CD4-positive, alpha-beta T cell treated with Interleukin-10 for 1 hour (primary cell): ENCODE measurements at places on chromosomes 3 and 15.

GRCh38 chr3:100402256-100402655 is 917 bp downstream of the LNP1 start:
- no peak for DNase-seq

- peak; percentile 85 for DNase-seq
These were observed 39.2 kb downstream of the MYO5C start for GRCh38 chr15:52256366-52256765.

- DNase-seq, result peak; percentile 80
These were observed 7.5 kb downstream of the CMTM7 start for GRCh38 chr3:32399030-32399620.

- DNase-seq, result peak; percentile 39
These were observed 24.6 kb downstream of the TRA2B start for GRCh38 chr3:185912929-185913901.

- DNase-seq, result no peak
These were observed 140.4 kb downstream of the SRGAP3 start for GRCh38 chr3:9108876-9109567.

- no peak for DNase-seq
These were observed 153.1 kb upstream of the GAP43 start for GRCh38 chr3:115470254-115470653.

DNA sequence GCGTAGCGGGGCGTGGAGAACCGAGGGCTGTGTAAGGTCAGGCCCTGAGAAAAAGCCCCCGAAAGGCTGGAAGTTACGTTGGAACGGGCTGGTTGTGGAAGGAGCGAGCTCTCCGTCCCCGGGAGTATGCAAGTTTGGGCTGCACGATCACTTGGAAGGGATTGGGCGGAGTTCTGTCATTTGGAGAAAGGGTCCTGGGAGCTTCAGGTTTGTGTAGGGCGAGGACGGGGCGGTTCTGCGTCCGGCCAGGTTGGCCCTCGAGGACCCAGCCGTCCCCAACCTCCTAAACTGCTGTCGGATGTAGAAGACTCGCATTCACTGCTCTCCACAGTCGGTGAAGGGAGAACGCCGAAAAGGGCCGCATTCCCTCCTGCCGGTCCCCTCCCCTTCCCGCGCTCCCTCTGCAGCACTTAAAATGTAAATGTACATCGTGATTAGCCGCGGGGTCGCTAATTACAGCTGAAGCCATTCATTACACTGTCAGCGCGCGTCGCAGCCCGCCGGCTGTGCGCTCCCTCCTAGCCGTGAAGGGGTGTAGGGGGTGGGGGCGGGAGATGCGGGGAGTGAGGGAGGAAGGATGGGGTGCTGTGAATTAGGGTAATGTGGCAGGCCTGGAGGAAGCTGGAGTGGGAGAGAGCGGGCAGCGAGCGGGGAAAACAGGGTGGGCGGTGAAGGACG is 2.5 kb upstream of the RPP25 start:
- no peak for DNase-seq

- no peak for DNase-seq
These were observed 115.2 kb upstream of the SLC6A11 start for GRCh38 chr3:10700821-10701220.

DNA sequence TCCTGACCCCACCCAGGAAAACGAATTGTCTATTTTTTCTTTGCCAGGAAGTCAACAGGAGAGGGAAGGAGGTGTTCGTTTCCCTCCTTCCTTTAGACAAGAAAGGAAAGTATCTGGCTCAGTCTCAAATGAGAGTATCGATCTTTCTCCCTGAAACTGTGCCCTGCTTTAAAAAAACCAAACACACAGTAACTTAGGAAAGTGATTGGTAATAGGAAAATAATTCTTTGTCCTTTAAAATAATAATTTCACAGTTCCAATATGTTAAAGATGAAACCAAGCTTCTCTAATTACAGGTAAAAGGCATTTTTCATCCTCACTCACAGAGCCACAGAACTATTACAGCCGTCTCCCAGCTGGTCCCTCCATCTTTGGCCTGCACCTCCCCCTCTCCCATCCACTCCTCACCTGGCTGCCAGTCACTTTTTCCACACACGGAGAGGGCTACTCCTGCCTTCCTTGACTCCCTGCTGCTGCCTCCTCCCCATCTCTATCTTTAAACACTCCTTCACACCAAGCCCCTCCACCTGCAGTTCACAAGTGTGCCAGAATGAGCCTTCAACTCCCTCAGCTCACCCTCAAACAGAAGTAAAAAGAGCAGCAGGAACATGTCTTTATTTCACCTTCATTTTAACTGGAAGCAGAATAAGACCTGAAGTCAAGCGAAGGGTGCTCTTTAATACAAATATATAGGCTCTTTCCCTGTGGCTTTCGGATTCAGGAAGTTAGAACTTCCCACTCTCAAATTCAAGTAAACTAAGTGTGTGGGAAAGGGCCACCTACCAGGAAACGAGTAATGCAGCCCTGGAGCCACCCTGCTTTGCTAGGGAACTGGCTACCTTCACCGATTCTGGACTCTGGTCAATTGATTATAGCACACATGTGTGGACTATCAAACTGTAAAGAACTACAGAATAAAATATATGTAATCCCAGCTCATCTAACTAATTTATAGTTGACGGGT is 116.4 kb downstream of the SENP2 start:
- DNase-seq, result no peak

DNA sequence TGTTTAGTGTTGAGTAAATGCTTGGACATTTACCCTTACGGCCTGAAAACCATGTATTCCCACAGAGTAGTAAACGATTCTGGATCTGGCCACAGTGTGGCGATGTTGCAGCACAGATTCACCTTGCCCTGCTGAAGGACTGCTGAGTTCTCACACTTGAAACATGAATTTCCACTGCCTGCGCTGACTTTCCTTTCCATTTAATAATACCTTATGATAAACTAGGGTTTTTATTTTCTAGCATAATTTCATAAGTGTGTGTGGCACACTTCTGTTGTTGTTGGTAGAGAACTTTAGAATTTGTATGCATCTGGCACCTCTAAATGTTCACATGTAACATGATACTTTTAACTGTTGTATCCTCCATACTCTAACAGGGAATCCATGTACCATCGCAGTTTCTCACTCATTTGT is 53.9 kb downstream of the C3orf38 start:
- DNase-seq, result peak; percentile 45

DNA sequence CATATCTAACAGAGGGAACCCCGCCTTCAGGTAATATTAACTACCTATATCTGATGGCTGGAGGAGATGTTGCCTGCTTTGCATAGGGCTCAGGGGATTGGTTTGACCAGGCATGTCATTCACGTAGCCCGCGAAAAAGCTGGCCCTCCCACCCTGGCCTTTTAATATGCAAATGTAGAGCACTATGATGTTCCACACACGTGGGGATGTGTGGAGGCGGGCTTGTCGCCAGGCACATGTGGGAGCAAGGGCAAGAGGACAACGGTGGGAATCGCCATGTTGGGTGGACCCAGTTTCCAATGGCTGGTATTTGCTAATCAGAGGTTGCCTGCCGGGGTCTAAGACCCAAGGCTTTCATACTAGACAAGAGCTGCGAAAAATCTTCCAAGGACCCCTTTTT is 469.8 kb downstream of the ZPLD1 start:
- DNase-seq, result no peak
